NCI-H1417 (cell line): ENCODE measurements at places on chromosomes 4 and X.
A peak's percentile ranks its signal among the peaks of the same experiment; 100 is the strongest.

GRCh38 chr4:173420801-173421200 lies 21.9 kb upstream of the SCRG1 start:
- no peak for DNase-seq

DNA sequence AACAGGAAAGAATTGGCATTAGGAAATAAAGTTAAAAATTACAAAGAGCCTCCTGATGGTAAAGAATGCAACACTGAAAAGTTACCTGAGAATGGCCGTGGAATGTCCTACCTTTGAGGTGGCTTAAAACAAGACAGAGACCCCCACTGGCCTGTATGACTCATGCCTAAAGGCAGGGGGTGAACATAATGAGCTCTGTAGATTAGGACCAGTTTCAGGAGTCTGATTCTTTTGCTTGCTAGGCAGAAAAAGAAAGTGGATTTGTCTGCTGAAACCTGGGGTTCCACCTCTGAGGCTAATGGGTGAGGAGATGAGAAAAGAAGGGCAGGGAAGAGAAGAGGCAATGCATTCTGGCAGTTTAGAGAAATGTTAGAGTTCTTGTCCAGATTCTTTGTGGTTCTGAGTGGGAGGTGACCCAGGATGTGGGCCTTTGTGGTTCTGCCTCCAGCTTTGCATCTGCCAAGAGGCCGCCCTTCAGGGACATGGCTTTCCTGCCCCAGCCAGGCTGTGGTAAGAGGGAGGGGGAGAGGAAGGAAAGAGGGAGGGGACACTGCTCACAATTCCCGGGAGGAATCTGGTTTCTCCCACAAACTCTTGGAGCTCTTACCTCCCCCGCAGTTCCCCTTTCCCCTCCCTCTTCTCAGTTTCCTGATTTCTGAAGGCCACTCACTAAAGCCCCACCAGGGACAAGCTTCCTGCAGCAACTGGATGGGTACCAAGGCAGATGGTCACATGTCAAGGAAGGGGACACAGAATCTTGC lies 109.6 kb downstream of the EFNB1 start:
- DNase-seq: no peak

GRCh38 chr4:89173336-89174090 lies 62.2 kb downstream of the TIGD2 start:
- peak; percentile 8 for DNase-seq

GRCh38 chr4:71006203-71006907 lies 12.9 kb downstream of the DCK start:
- no peak for DNase-seq

DNA sequence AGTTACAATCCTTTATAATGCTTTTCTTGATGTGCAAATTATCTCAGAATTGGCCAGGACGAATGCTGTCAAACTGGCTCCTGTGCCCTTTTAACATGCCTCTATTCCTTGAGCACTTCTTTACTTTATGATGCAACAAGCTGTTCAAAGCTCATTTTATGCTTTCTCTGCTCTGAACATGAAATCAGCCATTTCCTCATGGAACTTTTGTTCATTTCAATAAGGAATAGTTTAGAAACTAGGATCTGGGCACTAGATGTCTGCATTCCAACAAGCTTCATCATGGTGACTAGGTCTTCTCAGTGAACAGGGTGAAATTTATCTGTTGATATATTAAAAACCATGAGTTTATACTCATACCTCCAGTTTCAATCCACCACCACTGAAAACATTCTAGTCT lies 87.3 kb upstream of the TEX13A start:
- DNase-seq: no peak

DNA sequence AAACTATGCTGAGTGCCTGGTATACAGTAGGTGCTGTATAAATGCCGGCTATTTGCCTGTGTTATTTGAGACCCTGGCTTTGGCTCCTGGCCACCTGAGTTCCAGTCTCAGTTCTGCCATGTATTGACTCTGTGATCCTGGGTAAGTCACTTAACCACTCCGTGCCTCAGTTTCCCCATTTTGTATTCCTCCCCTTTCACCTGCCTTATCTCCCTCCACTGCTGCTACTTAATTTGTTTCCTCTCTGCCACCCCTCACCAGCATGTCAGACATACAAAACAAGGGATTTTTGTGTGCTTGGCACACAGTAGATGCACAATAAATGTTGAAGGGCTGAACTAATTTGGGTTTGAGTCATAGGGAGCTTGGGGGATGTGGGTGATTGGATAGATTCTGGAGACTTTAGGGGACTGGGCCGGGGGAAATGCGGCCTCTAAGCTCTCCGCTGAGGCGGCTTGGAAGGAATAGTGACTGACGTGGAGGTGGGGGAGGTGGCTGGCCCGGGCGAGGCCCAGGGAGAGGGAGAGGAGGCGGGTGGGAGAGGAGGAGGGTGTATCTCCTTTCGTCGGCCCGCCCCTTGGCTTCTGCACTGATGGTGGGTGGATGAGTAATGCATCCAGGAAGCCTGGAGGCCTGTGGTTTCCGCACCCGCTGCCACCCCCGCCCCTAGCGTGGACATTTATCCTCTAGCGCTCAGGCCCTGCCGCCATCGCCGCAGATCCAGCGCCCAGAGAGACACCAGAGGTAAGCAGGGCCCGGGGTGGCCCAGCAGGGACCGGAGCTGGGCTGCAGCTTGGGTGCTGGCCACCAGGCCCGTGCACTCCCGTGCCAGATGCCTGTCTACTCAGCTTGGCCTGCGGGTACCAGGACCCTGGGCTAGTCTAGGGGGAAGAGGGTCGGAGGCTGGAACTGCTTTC lies at the start of gene TIMP1:
TSS of gene TIMP1 (plus strand) at position 706 of the 917 bp plus-strand sequence. CDS start 980 bp downstream, outside the sequence.
- DNase-seq: no peak

- DNase-seq: no peak
Observed at GRCh38 chr4:42271096-42271495, 118.6 kb upstream of the BEND4 start.

- peak; percentile 12 for DNase-seq
Observed at GRCh38 chrX:9832811-9833210, 46.6 kb downstream of the SHROOM2 start.

DNA sequence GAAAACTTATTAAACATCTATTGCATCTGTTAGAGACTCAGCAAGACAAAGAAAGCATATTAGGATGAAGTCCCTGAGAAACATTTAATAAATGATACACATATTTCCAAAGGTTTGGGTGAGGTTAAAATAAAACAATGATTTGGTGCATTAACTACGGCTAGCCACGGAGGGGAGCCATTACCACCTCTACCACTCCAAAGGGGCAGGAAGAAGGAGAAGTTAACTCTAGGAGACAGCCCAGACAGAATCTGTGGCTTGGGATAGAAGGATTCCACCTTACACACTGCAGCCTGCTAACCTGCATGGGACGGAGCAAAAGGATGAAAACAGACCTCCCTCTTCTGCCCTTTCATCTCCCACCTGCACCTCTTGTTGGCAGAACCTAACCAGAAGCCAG lies 189.1 kb upstream of the C1QTNF7 start:
- DNase-seq: no peak
